Activated CD8-positive, alpha-beta memory T cell treated with anti-CD3 and anti-CD28 coated beads for 36 hours (primary cell): ENCODE measurements at places on chromosomes 2 and 18. TPM values are rescaled to one million over a fixed set of nuclear protein-coding genes. Genes with fewer than 3 reads are reported as not detected.

The DNER gene
- total RNA-seq = not detected

The SUMO1 gene
- 116 TPM for total RNA-seq

The ARHGAP28 gene
- total RNA-seq = not detected

The PAX8 gene
- 2.1 TPM for total RNA-seq

The OR6B2 gene
- not detected for total RNA-seq

The CRIM1 gene
- total RNA-seq = 18.2 TPM

The ACMSD gene
- not detected for total RNA-seq

The C18orf54 gene
- total RNA-seq = 10.9 TPM

The METTL21A gene
- total RNA-seq = 37.0 TPM

The NFU1 gene
- total RNA-seq = 40.7 TPM

The IL1B gene
- not detected for total RNA-seq

The KDSR gene
- total RNA-seq = 63.5 TPM

The CYRIA gene
- total RNA-seq = 0.95 TPM

The GRP gene
- total RNA-seq = not detected
